ENCODE measurements at places on chromosomes 6 and 20.

- no peak for DNase-seq
These were observed 76.8 kb upstream of the ARMC2 start for GRCh38 chr6:108771421-108771820.

DNA sequence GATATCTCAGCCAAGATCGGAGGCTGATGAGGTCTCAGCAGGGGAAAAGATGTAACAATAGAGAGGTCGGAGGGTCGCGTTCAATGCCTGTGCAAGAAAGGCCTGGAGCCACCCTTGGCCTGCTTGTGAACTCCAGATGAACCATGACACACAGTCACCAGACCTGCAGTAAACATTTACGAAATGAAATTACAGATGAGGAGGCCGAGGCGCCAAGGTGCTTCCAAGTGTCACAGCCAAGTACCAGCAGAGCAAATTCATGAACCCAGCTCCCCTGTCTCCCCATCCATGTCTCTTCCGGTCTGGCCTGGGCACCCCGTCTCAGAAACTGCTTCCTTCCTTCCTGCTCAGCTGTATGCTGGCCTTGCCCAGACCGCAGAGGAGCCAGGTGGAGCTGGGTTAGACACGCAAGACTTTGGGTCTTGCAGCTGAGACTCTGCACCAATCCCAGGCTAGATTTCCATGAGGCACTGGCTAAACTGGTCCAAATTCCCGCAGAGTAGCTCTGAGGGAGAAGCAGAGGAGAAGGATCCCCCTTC, 48.1 kb downstream of the CHMP4B start:
- no peak for DNase-seq

DNA sequence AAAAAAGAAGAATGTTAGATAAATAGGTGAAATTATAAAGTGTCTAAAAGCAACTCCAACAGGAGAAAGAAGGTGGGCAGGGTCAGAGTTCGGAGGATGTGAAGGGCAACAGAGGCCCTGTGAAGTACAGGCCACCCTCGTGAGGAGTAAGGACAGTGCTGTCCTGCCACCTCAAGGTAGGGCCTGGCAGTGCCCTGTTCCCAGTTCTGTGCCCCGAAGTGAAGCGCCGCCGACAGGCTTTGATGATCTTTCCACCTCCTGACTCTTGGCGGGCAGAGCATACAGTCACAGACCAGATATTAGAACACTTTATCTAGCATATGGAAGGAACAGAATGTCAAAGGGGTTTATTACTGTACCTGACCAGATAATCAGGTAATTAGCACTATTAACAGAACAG, 75.8 kb downstream of the GJA10 start:
- no peak for DNase-seq

DNA sequence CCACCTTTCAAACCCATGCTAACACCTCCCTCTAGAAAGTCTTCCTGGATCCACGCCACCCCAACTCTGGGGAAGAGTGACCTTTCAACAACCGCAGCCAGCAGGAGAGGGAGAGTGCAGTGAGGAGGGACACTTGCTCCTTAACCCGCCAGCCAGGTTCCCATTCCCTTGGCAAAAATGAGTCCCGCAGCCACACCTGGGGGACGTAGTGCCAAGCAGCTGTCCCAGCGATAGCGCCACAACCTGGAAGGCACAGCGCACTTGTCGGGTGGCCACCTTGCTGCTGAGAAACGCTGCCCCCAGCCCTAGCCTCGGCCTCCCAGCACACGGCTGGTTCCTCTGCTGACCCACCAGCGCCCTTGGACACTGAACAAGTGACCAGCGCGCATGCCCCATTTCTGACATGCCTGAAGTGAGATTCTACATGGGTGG, 119.3 kb downstream of the JPH2 start:
- no peak for DNase-seq

DNA sequence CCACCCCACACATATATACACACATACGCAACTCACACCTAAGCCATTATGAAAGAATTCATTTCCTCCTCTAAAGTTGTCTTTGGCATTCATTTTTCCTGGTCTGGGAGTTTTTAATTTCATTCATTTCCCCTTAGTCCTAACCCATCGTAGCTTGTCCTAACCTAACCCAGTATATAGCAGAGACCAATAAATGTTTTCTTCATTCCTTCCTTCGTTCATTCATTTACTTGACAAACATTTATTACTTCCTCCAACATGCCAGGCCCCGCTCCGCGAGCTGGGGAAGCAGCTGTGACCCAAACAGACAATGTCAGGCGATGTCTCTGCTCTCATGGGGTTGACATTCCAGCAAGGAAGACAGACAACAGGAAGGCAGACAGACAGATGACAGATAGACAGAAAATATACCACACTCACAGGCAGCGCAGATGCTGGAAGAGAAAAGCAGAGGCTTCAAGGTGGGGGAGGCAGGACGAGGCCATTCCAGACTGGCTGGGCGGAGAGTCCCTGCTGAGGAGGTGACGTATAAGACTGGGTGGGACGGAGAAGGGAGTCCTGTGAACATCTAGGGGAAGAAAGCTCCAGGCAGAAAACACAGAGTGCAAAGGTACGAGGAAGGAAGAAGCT, 33.7 kb upstream of the SIRPA start:
- DNase-seq: no peak

DNA sequence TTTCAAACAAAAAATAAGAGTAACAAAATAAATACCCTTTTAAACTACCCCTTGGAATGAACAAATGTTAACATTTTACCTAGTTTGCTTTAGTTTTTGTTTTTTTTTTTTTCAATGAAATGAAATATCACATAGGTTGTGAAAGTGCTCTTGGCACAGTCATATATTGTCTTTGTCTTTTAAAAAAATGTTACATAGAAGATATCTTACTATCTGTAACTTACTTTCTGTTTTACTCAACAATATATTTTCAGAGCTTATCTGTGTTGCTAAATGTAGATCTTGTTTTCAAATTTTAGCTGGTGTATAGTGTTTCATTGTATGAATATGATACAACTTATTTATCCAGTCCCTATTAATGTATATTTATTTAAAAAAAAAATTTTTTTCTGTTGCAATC, 8.6 kb downstream of the CEP57L1 start:
- no peak for DNase-seq

- DNase-seq: no peak
These were observed 530.5 kb upstream of the PTCHD4 start for GRCh38 chr6:48641544-48641943.

DNA sequence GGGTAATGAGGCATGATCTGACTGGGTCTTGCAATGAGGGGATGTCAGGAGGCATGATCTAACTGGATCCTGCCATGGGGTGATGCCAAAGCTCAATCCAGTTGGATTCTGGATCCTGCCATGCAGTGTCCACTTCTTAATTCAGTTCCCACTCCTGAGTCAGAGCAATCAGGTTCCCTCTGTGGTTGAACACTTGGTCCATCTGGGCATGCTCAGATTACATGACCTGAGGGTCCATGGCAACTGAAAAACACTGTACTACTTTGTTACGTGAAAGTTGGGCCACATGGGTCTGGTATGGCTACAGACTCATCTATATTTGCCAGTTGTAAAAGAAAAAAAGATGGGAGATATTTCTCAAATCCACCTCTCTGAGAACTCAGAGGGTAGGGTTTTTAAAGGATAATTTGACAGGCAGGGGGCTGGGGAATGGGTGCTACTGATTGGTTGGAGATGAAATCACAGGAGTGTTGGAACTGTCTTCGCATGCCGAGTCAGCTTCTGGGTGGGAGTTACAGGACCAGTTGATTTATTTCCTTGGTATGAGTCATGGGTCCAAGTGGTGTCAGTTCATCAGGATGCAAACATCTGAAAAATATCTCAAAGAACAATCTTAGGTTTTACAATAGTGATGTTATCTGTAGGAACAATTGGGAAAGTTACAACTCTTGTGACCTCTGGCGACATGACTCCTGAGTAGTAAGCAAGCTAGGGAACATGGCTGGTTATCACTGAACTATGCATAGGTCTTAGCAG, 21.6 kb downstream of the C6orf163 start:
- no peak for DNase-seq

- no peak for DNase-seq
These were observed 228.6 kb downstream of the ADGB start for GRCh38 chr6:146827216-146827928.

GRCh38 chr6:14921878-14922671, 323.8 kb upstream of the JARID2 start:
- DNase-seq: no peak
